Stimulated activated CD8-positive, alpha-beta memory T cell treated with anti-CD3 and anti-CD28 coated beads, Interleukin-7, amount 100 ng/mL, for 24 hours (primary cell): ENCODE measurements at places on chromosomes 1 and 21.

GRCh38 chr1:225453797-225454648 lies 26.2 kb upstream of the LBR start:
- no peak for DNase-seq

- DNase-seq = no peak
Measured at GRCh38 chr21:38319781-38320180, 63.0 kb downstream of the KCNJ15 start.

- DNase-seq = no peak
Measured at GRCh38 chr1:217876896-217877295, 245.8 kb downstream of the SPATA17 start.

GRCh38 chr1:76340056-76340455 lies 265.5 kb downstream of the ST6GALNAC3 start:
- DNase-seq = no peak

GRCh38 chr21:34852448-34852847 lies 183.7 kb downstream of the CLIC6 start:
- DNase-seq = no peak

- DNase-seq = no peak
Measured at GRCh38 chr1:69409731-69410456, 157.8 kb upstream of the LRRC7 start.

GRCh38 chr1:153470707-153471106 lies 10.3 kb upstream of the S100A7 start:
- no peak for DNase-seq

GRCh38 chr1:17565461-17566252 lies 26.2 kb downstream of the ARHGEF10L start:
- DNase-seq = no peak

GRCh38 chr1:64006276-64007051 lies 197.0 kb upstream of the UBE2U start:
- DNase-seq = no peak

DNA sequence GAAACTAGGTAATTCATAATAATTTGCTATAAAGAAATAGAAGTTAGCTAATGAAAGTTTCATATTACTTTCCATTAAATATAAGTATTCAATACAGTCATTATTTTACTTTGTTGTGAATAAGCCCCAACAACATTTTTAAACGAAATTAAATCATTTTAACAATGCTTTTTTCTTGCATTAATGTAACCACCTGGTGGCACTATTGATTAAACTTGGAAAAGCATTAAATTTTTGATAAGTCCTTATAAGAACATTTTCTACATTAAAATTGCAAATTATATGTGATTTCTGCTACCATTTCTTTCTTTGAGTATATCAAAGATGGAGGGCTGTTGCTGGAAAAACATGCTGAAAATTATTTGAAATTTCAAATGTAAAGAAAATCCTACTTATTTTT lies 918.8 kb upstream of the TMPRSS15 start:
- DNase-seq = no peak

DNA sequence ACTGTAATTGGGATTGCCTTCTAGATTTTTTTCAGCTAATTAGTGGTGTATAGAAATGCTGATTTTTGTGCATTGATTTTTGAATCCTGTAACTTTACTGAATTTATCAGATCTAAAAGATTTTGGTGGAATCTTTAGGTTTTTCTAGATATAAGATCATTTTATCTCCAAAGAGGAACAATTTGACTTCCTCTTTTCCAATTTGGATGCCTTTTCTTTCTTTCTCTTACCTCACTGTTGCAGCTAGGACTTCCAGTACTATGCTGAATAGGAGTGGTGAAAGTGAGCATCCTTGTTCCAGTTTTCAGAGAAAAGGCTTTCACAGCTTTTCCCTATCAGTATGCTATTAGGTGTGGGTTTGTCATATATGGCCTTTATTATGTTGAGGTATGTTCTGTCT lies 53.6 kb downstream of the TESK2 start:
- no peak for DNase-seq

DNA sequence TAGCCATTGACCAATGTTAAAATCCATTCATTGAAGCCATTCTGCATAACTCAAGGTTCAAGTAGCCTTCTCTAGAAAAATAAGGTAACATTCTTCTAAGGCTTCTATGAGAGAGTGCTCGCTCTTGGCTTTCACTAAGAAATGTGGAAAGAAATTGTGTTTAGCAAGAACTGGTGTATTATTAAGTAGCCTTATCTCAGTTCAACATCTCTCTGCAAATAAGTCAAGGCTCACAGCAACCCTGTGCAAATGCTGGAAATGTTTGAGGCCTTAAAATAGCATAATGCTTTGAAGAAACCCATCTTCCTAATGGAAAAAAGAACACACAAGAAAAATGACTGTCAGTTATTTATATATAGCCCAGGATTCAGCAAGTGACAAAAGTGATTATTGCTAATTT lies 254.1 kb upstream of the PROX1 start:
- no peak for DNase-seq

GRCh38 chr1:110262846-110263631 lies 52.9 kb downstream of the KCNC4 start:
- no peak for DNase-seq

- no peak for DNase-seq
Measured at GRCh38 chr1:65880611-65881010, 87.9 kb downstream of the PDE4B start.

- no peak for DNase-seq
Measured at GRCh38 chr1:147163019-147163418, 9.3 kb downstream of the PRKAB2 start.
